NCI-H1436 treated with DMSO at 0.1 percent for 48 hours (cell line): ENCODE measurements at places on chromosomes 7 and 10.

DNA sequence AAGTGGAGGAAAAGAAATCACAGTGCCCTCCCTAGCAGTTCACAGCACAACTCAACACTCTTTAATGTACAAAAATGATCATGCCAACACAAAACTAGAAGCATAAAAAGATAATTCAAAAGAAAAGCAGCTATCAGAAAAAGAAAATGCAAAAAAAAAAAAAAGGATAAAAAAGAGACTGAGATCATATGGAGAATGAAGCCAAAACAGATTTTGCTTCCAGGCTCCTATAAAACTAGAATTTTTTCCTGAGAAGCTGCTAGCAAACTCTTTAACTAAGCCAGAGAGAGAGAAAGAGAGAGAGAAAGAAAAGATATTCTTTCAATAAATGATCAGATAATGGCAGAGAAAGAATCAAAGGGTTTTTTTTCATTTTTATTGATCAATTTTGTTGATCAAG is 288.0 kb upstream of the ANKRD30A start:
- no peak for DNase-seq

DNA sequence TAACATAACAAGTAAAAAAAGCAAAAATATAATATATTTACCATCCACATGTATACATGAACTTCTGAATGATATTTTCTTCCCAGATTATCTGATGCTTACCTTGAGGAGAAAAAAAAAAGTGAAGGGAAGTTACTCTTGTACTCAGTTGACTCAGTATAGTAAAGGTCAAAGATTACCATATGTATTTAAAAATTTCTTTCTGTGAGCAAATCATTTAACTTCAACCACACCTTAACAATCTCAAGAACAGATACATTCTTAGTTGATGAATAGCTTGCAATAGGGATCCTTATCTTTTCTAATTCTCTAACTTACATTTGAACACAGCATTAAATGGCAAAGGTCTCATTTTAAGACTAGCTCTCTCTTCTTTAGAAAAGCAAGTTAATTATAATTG is 29.8 kb downstream of the PRR15 start:
- no peak for DNase-seq

DNA sequence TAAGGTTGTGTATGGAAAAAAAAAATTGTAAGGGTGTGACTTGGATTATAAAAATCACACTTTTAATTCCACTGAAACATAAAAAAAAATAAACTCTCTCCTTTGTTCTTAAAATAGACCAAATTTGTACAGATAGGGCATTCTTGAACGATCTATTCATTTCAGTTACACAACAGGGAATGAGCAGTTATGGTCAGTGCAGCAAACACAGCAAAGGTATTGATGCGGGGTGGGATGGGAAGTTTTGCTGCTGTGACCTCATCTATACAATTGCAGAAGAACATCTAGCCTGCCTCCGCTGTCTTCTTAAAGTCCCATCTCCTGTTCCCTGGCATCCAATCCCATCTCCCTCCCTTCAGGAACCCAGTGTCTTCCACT is 580.2 kb downstream of the SUGCT start:
- DNase-seq: no peak

DNA sequence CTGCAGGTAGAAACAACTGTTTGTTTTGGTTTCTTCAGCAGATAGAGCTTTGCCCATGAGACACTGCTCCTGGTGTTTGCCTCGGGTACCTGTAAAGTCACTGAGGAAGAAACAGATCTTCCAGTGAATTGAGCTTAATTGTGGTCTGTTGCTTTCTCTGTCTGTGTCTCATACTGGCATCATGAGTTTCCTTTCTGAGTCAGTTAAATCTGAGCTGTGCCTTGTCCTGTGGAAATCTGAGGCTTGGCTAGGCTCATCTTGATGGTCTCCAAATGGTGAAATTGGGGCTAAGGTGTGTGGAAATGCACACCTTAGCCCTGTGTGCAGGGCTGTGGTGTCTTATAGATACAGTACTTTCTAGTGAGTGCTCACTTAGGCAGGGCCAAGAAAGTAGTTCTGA is 67.4 kb downstream of the GBF1 start:
- no peak for DNase-seq

DNA sequence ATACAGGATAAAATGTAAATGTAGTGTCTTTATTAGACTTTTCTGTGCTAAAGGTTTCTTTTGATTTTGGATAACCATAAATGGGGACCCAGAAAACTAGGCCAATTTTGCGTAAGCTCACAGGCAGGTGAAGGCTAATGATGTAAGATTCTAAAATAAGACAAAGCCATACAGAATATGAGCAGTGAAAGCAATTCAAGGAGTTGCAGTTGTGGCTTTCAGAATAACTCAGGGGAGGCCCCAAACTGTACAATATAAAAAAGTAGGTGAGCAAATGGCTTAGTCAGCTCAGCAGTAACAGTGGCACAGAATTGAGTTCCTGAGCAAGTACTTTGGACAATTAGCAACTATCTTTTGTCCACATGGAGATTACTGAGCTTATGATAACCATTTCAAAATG is 81.7 kb upstream of the NRP1 start:
- DNase-seq: no peak

- DNase-seq: no peak
These were observed 59.3 kb upstream of the ECHDC3 start for GRCh38 chr10:11682851-11683250.

GRCh38 chr7:133650069-133650468 is 397.2 kb downstream of the EXOC4 start:
- DNase-seq: no peak

DNA sequence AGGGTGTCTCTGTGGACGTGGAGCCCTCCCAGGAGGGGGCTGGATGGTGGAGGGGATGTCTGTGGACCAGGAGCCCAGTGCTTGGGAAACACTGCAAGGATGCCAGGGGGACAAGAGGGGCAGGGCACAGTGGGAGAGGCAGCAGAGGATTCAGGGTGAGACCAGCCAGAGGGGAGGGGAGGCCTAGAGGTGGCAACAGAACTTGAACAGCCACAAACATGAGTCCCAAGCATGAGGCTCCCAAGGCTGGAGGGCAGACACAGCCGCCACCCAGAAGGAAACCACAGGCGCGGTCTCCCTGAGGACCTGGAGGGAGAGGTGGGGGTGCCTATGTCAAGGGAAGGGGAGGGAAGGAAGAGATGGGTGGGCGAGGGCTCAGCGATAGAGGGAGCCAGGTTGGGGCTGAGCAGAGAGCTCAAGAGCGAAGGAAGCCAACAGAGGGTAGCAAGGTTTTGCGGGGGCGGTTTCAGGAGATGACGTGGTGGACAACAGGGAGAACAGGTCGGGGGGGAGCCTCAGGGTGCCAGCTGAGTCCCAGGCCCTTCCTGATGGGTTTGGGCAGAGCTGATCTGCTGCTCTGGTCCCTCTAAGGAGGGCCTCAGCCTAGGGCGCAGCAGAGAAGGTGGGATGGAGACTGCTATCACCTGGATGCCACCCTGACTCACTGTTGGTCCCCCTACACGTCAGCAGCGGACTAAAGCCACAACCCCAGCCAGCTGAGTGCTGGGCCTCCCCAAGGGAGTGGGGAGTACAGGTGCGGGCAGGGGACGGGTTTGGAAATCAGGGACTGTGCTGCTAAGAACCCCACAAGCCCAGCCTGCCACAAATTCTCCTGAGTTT is 6.7 kb upstream of the PILRA start:
- DNase-seq: no peak

- DNase-seq: no peak
These were observed 188.4 kb downstream of the CYP26A1 start for GRCh38 chr10:93261961-93262610.
